Mesenteric fat pad (tissue), 1 donor: ENCODE measurements at places on chromosomes 5 and 9. TPM values are rescaled to one million over a fixed set of nuclear protein-coding genes. Genes with fewer than 3 reads are reported as not detected.

The CCL27 gene
- total RNA-seq: not detected

The FOXD4L5 gene
- not detected for total RNA-seq

The SHISAL2B gene
- total RNA-seq: not detected

The MAMDC2 gene
- 3.7 TPM for total RNA-seq

The PGM5 gene
- total RNA-seq: 17.6 TPM

The ACTBL2 gene
- total RNA-seq: not detected

The AGXT2 gene
- not detected for total RNA-seq

The CDH12 gene
- total RNA-seq: not detected

The ABO gene
- 2.3 TPM for total RNA-seq

The FAM78A gene
- 6.3 TPM for total RNA-seq

The TMEM203 gene
- 24.8 TPM for total RNA-seq

The HAND1 gene
- total RNA-seq: not detected

The PRKAA1 gene
- 83.9 TPM for total RNA-seq

The OBP2B gene
- total RNA-seq: not detected

The FYB1 gene
- total RNA-seq: 27.8 TPM

The PCDHB14 gene
- total RNA-seq: 1.9 TPM

The BRD3 gene
- total RNA-seq: 28.6 TPM

The LIX1 gene
- total RNA-seq: not detected
